ENCODE measurements at places on chromosomes 1 and 21.

GRCh38 chr1:58608297-58608696, 31.2 kb upstream of the TACSTD2 start:
- no peak for DNase-seq

DNA sequence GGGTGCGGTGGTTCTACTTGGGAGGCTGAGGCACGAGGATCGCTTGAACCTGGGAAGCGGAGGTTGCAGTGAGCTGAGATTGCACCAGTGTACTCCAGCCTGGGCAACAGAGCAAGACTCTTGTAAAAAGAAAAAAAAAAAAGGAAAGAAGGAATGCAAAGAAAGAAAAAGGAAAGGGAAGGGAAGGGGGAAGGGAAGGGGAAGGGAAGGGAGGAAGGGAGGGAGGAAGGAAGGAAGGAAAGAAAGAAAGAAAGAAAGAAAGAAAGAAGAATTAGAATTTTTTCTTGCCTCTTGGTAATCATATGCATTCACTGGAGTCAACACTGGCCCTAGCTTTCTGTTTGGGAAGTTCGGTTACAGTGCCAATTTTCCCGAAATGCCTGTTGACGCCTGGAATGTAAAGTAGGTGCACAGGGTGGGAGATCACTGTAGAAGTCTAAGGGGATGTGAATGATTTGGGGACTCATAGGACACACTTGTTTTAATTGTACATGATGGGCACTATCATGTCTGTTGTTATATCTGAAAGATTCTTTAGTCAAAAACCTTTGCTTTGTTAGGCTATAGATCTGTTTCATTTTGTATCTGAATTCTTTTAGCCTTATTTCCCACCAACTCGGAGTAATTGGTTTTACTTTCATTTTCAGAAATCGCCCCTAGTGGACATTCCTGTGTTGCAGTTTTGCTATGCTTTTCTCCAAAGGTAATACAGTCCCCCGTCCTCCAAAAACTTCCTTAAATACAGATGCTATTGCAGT, 59.8 kb upstream of the MORC3 start:
- peak; percentile 26 for DNase-seq

DNA sequence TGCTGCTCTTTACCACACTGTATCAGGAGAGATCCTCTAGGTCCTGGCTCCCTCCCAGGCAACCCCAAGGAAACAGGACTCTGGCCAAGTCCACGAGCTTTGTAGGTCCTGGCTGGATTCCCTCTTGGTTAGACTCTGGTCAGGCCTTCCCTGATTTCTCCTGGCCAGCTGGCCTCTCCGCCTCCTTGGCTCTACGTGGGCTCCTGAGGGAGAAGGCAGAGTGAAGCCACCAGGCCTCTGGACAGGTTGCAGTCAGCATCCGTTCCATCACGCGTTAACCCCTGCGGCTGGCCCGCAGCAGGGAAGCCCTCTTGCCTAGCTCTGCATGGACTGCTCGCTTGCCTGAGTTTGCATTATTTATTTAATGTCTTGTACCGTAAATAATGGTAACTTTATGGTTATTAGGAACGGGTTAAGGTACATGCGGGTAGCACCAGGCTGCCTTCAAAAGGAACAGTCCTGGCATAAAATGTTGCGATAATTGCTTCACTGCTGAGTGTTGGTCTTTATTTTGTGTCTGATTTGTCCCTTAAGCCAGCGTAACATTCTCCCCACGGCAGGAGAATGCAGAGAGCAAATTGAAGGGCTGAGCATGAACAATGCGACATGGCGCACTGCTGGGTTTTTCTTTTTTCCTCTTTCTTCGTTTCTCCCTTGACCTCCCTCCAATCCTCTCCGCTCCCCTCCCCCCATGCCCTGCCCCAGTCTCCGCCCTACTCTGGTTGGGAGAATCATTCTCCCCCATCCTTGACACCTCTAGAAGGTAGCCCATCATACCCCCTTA, 100.3 kb downstream of the RNF220 start:
- no peak for DNase-seq

- DNase-seq: no peak
Observed at GRCh38 chr1:28112388-28113241, 24.2 kb upstream of the EYA3 start.

- no peak for DNase-seq
Observed at GRCh38 chr1:192311281-192311680, 5.5 kb upstream of the RGS21 start.

GRCh38 chr1:113543110-113543509, 152.8 kb downstream of the MAGI3 start:
- DNase-seq: no peak

Data from activated naive CD4-positive, alpha-beta T cell treated with Interleukin-2 at 50 U/mL for 16 hours (primary cell).